ENCODE measurements at places on chromosomes 5 and 9. TPM values are rescaled to one million over a fixed set of nuclear protein-coding genes. Genes with fewer than 3 reads are reported as not detected.

The SPATA9 gene
- 0.40 TPM for total RNA-seq

The PIP5K1B gene
- total RNA-seq = 59.2 TPM

The TERT gene
- total RNA-seq = 13.7 TPM

The HK3 gene
- total RNA-seq = 3.0 TPM

The SELENOP gene
- 171 TPM for total RNA-seq

The SLC6A7 gene
- total RNA-seq = 5.0 TPM

The CARD9 gene
- total RNA-seq = 1.2 TPM

The AMBP gene
- 5.7 TPM for total RNA-seq

The TSLP gene
- total RNA-seq = 0.22 TPM

The CYLC2 gene
- total RNA-seq = not detected

The PITX1 gene
- total RNA-seq = 7.8 TPM

The SIT1 gene
- total RNA-seq = 1.0 TPM

The PHF24 gene
- total RNA-seq = not detected

The SLC46A2 gene
- not detected for total RNA-seq

The PCDHB4 gene
- total RNA-seq = 0.17 TPM

The BARHL1 gene
- not detected for total RNA-seq

The PCDHA10 gene
- 0.07 TPM for total RNA-seq

The PRSS3 gene
- 191 TPM for total RNA-seq

The NRARP gene
- 120 TPM for total RNA-seq

The XRCC4 gene
- total RNA-seq = 8.7 TPM

The GFM2 gene
- total RNA-seq = 31.4 TPM

The ZNF483 gene
- total RNA-seq = 1.2 TPM

The BHMT2 gene
- total RNA-seq = 0.90 TPM

The IRX4 gene
- total RNA-seq = not detected

The MRRF gene
- total RNA-seq = 70.8 TPM

The KIF12 gene
- total RNA-seq = 33.8 TPM

The DDX4 gene
- total RNA-seq = not detected

The SPOUT1 gene
- total RNA-seq = 25.1 TPM

The SLC1A3 gene
- 1.9 TPM for total RNA-seq

The CFAP90 gene
- total RNA-seq = not detected

The SLC28A3 gene
- 2.9 TPM for total RNA-seq

The PCDHGA1 gene
- 0.10 TPM for total RNA-seq

The ORM2 gene
- 2.4 TPM for total RNA-seq

The TSC1 gene
- total RNA-seq = 46.6 TPM

The ELAVL2 gene
- total RNA-seq = 0.24 TPM

The FAM221B gene
- total RNA-seq = not detected

The GPR151 gene
- total RNA-seq = not detected

The NFIB gene
- total RNA-seq = 54.0 TPM

The DIPK1B gene
- total RNA-seq = 2.8 TPM

The ISOC1 gene
- 36.2 TPM for total RNA-seq

The NDUFS4 gene
- total RNA-seq = 87.5 TPM

The SLC35A4 gene
- 129 TPM for total RNA-seq
